Activated CD4-positive, alpha-beta memory T cell treated with anti-CD3 and anti-CD28 coated beads, Interleukin-2, amount 10 ng/mL, durations not matched to agents 7 days and 5 days (primary cell): ENCODE measurements at places on chromosomes 16 and 17. TPM values are rescaled to one million over a fixed set of nuclear protein-coding genes. Genes with fewer than 3 reads are reported as not detected.

GRCh38 chr17:28398280-28398981, 7.6 kb downstream of the SLC46A1 start:
- peaks cover 16% of the 10 kb centered on the region for H3K36me3 ChIP-seq
- H3K4me1 ChIP-seq, result peaks cover 9% of the 10 kb centered on the region
- no peak for DNase-seq
- H3K27ac ChIP-seq, result no peak overlapping the region
- no peak overlapping the region for H3K4me3 ChIP-seq

- DNase-seq, result peak; percentile 31
- no peaks in the 10 kb centered on the region for H3K36me3 ChIP-seq
- no peak overlapping the region for H3K27ac ChIP-seq
- peaks cover 37% of the 10 kb centered on the region for H3K27me3 ChIP-seq
Measured at GRCh38 chr16:2473446-2473926, 1.4 kb upstream of the TBC1D24 start.

GRCh38 chr17:3805581-3805980, 4.6 kb upstream of the ITGAE start:
- peaks cover 27% of the 10 kb centered on the region for H3K4me1 ChIP-seq
- no peak for DNase-seq
- H3K27ac ChIP-seq, result no peak overlapping the region

DNA sequence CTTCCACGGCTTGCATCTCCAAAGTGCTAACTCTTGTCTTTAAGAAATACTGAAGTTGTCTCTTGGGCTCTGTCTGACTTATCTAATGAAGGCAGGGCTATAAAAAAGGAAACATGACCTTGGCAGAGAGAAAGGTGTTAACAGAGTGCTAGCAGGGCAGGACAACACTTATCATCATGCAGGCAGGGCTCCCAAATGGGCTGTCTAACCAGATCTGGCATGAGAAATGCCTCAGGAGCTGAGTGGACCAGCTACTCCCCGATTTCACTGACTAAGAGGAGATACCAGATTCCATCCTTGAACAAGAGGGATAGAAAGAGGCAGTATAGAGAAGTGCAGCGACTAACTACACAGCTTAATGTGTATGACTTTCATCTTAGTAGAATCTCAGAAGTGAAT, 32.6 kb downstream of the PMP22 start:
- peaks cover 9% of the 10 kb centered on the region for H3K4me1 ChIP-seq
- H3K36me3 ChIP-seq, result no peaks in the 10 kb centered on the region
- no peak overlapping the region for H3K27ac ChIP-seq
- H3K27me3 ChIP-seq, result no peaks in the 10 kb centered on the region

GRCh38 chr17:82334622-82335394, 1.2 kb upstream of the SECTM1 start:
- peak overlapping the region; percentile 98 for H3K27ac ChIP-seq
- DNase-seq, result peak; percentile 34
- H3K36me3 ChIP-seq, result no peaks in the 10 kb centered on the region
- H3K4me3 ChIP-seq, result peak overlapping the region; percentile 97
- peaks cover 12% of the 10 kb centered on the region for H3K27me3 ChIP-seq

GRCh38 chr17:7782240-7782639, 51.8 kb upstream of the KDM6B start:
- DNase-seq, result no peak
- peaks cover 12% of the 10 kb centered on the region for H3K27me3 ChIP-seq
- no peak overlapping the region for H3K27ac ChIP-seq
- H3K4me3 ChIP-seq, result no peak overlapping the region
- H3K4me1 ChIP-seq, result no peaks in the 10 kb centered on the region

DNA sequence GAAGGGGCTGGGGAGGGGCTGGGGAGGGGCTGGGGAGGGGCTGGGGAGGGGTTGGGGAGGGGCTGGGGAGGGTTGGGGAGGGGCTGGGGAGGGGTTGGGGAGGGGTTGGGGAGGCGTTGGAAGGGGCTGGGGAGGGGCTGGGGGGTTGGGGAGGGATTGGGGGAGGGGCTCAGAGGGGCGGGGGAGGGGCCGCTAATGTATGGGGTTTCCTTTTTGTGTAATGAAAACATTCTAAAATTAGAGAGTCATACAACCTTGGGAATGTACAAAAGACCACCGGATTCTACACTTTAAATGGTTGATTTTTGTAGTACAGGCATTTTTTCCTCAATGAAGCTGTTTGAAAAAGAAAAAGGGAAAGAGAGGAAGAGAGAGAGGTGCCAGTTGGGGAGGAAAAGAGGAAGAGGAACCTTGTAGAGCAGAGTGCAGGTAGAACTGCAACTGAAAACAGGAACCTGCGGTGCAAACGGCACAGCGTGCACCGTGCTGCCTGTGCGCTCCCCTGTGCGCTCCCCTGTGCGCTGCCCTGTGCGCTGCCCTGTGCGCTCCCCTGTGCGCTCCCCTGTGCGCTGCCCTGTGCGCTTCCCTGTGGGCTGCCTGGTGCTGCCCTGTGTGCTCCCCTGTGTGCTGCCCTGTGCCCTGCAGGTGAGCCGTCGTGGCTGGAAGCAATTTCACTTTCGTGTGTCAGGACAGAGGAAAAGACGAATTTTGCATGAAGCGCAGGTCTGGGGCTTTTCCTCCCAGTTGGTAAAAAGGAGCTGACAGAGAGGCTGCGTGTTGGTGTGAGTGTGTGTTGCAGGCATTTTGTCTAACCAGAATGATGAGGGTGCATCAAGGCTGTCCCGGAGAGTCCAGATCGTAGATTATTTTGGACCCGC, 40.8 kb downstream of the METRNL start:
- H3K4me3 ChIP-seq, result peak overlapping the region; percentile 50
- H3K27me3 ChIP-seq, result peaks cover 43% of the 10 kb centered on the region
- DNase-seq, result peak; percentile 45
- peaks cover 26% of the 10 kb centered on the region for H3K4me1 ChIP-seq

GRCh38 chr16:22016927-22017326, 9.0 kb downstream of the MOSMO start:
- H3K36me3 ChIP-seq, result no peaks in the 10 kb centered on the region
- no peak overlapping the region for H3K27ac ChIP-seq
- no peak overlapping the region for H3K4me3 ChIP-seq
- H3K27me3 ChIP-seq, result no peaks in the 10 kb centered on the region

DNA sequence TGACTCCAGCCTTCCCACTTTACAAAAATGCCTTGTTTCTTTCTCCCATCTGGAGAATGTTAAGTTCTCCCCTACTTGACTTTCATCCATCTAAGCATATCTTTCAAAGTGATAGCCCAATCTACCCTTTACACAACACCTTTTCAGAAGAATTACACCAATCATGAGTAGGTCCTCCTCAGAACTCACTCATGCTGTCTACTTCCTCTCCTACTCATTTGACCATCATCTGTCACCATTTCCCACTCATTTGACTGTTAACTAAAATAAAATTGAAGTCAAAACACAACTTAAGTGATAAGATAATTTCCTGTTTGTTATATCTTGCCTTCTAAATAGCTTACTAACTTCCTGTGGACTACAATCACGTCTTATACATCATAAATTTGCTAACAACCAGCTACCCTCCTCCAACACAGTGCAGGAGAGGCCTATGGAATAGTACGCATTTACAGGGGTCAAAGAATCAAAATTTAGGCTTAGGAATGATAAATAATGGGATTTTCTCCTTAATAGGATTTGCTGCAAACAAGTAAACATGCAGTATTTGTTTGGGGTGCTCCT, 16.1 kb downstream of the KCNJ16 start:
- H3K36me3 ChIP-seq, result no peaks in the 10 kb centered on the region
- no peaks in the 10 kb centered on the region for H3K27me3 ChIP-seq

DNA sequence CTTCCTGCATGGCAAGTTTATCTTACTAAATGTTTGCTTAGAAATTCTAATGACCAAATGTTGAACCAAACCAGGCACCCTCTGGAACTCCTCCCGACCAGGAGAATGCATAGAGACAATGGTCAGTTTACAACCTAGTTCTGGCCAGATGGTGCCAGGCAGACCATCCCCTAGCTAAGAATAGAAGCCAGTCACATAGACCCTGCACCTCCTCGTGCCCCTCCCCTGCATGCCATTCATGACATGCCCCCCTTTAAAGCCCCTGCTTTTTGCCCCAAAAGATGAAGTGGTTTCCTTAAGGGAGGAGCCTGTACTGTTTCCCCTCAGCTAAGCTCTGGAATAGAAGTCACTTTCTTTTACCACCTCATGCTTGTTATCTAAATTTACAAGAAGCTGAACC, 6.6 kb upstream of the CPHXL start:
- H3K4me3 ChIP-seq, result no peak overlapping the region
- no peak for DNase-seq
- H3K36me3 ChIP-seq, result no peaks in the 10 kb centered on the region
- no peak overlapping the region for H3K27ac ChIP-seq

- H3K4me1 ChIP-seq, result no peaks in the 10 kb centered on the region
- no peak overlapping the region for H3K27ac ChIP-seq
Measured at GRCh38 chr16:6625606-6626005, 707.0 kb upstream of the RBFOX1 start.

DNA sequence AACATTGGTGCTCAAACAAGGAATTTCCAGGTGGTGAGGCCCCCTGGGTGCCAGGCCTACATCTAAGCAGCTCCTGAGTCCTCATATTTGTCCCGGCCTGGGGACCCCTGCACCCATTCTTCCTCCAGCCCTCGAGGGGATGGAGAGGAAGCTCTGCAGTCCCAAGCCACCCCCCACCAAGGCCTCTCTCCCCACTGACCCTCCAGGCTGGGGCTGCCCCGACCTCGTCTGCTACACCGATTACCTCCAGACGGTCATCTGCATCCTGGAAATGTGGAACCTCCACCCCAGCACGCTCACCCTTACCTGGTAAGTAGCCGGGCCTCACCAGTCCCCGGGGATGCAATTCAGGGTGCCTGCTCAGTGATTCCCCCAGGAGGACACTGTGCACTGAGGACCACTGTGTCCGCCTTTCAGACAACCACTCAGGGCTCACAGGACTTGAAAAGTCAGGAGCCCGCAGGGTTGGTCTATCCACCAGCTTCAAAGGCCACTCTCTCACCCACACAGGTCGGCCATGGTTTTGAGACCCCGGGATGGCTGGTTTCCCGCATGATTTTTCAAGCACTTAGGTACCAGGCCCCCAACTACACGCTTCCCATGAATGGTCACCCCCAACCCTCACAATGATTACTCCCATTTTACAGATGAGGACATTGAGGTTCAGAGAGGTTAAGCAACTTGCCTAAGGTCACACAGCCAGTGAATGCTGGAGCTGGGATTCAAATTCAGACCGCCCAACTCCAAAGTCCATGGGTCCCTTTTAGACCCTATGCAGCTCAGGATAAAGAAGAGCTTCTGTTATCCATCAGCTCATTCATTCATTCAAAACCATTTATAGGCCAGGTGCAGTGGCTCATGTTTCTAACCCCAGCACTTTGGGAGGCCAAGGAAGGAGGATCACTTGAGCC, 32.4 kb downstream of the IL21R start:
- peak; percentile 15 for DNase-seq
- H3K27ac ChIP-seq, result no peak overlapping the region
- peaks cover 69% of the 10 kb centered on the region for H3K36me3 ChIP-seq
- no peaks in the 10 kb centered on the region for H3K27me3 ChIP-seq
- peaks cover 13% of the 10 kb centered on the region for H3K4me1 ChIP-seq
- H3K4me3 ChIP-seq, result no peak overlapping the region

DNA sequence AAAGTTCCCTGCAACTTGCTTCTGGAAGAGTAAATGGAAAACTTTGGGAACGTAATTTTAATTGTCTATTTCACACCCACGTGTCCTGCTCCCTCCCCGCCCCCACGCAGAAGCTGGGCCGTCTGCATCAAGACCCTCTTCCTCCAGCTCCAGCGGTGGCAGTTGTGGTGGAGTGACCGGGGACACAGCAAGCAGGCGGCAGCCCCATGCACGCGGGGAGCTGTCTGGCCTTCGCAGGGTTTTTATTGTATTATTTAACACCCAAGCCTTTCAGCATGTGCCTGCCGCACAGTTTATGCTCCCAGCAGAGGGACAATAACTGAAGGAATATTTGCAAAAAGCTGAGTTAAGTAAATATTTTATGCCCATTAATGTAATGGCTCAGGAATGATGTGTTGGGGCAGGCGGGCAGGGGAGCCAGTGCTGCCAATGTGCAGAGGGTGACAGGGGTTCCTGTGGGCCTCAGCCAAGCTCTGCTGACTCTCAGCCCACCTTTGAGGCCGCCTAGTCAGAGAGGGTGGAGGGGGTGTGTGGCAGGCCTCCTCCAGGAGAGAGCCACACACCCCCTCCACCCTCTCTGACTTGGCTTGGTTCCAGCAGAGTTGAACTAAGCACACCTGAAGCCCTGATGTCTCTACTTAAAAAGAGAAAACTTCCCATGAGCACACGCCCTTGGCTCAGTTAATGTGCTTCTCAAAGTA, 32.4 kb upstream of the ENPP7 start:
- no peaks in the 10 kb centered on the region for H3K36me3 ChIP-seq
- no peak for DNase-seq
- H3K27me3 ChIP-seq, result peaks cover 8% of the 10 kb centered on the region
- no peaks in the 10 kb centered on the region for H3K4me1 ChIP-seq
- H3K4me3 ChIP-seq, result no peak overlapping the region
- H3K27ac ChIP-seq, result no peak overlapping the region

GRCh38 chr17:5921512-5922282, 148.5 kb upstream of the WSCD1 start:
- H3K4me1 ChIP-seq, result no peaks in the 10 kb centered on the region
- H3K27me3 ChIP-seq, result no peaks in the 10 kb centered on the region
- H3K36me3 ChIP-seq, result no peaks in the 10 kb centered on the region
- DNase-seq, result no peak
- no peak overlapping the region for H3K27ac ChIP-seq

- DNase-seq, result no peak
- peaks cover 54% of the 10 kb centered on the region for H3K4me1 ChIP-seq
- no peak overlapping the region for H3K27ac ChIP-seq
Measured at GRCh38 chr16:58195344-58195743, 2.6 kb downstream of the CSNK2A2 start.

- H3K27ac ChIP-seq, result no peak overlapping the region
- H3K27me3 ChIP-seq, result no peaks in the 10 kb centered on the region
Measured at GRCh38 chr17:4548721-4549531, 6.3 kb downstream of the MYBBP1A start.

Gene ACSM2A
- total RNA-seq, result not detected

Gene C16orf78
- not detected for total RNA-seq

Gene OR1F1
- not detected for total RNA-seq

Gene BEAN1
- total RNA-seq, result not detected

Gene KRT31
- total RNA-seq, result not detected

Gene SLC5A10
- not detected for total RNA-seq

Gene VAT1L
- total RNA-seq, result not detected

Gene STARD3
- total RNA-seq, result 73.7 TPM

Gene CFAP97D1
- total RNA-seq, result not detected

Gene ABCA10
- total RNA-seq, result 1.1 TPM

Gene TP53TG3C
- total RNA-seq, result not detected

Gene ERN2
- total RNA-seq, result not detected

Gene KRT17
- total RNA-seq, result not detected

Gene HBQ1
- not detected for total RNA-seq

Gene SPEM3
- not detected for total RNA-seq

Gene CCL1
- 4.8 TPM for total RNA-seq

Gene ZNRF1
- total RNA-seq, result 22.7 TPM
